ENCODE measurements at places on chromosomes 11 and 22.
A peak's percentile ranks its signal among the peaks of the same experiment; 100 is the strongest.

GRCh38 chr11:111236383-111236782, 9.1 kb upstream of the POU2AF2 start:
- no peak for DNase-seq

DNA sequence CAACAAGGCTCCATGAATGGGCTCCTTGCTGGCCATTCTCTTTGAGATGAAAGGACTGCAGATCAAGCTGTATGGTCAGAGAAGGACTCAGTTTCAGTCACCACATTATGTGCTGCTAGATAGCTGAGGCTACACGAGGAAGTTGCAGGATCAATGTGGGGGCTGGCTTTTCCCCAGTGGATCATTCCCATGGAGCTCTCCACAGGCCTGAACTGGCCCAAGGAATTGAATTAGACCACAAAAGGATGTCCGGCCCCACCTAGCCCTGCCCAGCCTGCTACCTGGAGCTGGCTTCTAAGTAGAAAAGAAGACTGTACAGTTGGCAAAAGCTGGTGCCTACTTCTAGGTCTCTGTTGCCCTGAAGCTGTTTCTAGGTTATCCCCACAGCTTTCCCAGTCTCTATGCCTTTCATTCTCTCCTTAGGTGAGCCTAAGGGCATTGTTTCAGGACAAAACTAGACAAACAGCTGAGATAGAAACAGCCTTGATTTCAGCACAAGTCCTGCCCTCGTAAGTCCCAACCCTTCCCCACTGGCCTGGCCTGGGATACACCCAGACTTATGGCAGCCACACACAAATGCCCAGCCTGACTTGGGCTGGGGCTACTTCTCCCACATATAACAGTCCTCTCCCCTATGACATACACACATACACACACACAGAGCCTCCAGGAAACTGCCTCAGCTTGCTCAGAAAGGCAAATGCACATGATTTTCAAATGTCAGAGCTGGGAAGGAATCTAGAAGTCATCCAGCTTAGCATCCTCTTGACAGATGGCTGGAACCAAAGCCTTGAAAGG, 129.1 kb upstream of the NCAM1 start:
- DNase-seq, result no peak

DNA sequence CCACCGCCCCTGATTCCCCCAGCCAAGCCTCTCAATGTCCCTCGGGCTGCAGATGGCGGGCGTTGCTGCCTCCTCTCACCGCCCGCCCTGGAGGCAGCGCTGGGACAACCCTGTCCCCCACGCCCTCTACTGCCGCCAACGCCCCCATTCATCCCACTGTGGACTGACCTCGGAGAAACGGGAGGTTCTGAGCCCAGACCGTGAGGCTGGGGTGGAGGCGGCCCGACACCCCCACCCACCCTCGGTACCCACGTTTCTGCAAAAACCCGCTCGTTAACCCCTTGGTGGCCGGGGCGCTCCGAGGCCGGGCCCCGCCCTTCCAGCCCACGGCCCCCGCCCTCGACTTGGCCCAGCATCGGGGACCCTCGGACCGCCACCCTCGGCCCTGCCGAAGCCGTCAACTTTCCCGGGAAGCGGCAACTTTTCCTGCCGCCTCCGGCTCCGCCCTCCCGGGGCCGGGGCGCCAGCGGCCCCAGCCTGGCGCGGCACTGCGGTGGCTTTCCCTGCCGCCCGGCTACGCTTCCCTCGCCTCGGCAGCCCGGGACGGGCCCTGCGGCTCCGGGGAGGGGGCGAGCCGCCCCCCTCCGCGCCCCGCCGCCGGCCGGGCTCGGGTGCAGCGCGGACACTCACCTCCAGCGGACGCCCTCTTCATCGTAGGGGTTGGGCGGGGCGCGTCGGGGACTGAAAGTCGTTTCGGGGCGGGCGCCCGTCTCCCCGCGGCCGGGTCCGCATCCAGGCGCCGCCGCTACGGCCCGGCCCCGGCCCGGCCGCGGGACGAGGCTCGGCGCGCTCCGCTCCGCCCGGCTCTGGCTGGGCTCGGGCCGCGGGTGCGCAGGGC, 458 bp downstream of the RTN4R start:
- DNase-seq, result peak; percentile 10

- no peak for DNase-seq
Observed at GRCh38 chr11:65610404-65610803, 3.6 kb downstream of the MAP3K11 start.

- DNase-seq, result no peak
Observed at GRCh38 chr11:20493340-20493739, 105.8 kb downstream of the PRMT3 start.

- DNase-seq, result no peak
Observed at GRCh38 chr22:49786976-49787706, 40.5 kb downstream of the BRD1 start.

- no peak for DNase-seq
Observed at GRCh38 chr11:14544611-14545010, 24.4 kb upstream of the PSMA1 start.

GRCh38 chr11:15670520-15671070, 555.9 kb downstream of the INSC start:
- no peak for DNase-seq

DNA sequence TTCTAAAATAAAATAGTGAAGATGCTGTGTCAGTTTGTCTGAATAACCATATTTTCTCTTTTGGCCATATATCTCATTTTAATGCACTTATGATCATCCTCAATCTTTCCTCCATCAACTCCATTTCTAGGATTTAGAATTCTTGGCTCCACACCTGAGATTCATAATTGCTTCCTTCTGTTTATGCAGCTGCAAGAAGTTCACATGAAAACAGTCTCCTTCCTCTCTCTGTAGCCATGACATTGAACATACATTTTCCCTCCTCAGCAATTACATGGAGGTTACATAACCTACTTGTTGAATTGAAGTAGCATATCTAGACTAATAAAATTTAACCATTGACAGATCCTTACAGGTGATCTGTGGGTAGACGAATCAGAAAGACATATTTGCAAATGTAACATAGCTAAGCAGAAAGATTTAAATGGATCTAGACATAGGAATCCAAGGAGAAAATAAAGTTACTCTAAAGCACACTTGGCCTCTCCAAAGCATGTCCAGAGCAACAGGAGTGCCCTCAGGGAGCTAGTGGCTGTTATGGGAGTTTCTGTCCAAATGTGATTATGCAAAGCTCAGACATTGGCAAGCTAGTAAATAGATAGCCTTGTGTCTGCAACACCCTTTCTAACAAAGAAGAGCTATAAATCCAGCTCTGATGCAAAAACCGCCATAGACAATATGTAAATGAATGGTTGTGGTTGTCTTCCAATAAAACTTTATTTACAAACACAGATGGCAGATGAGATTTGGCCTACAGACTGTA, 119.9 kb upstream of the MPPED2 start:
- no peak for DNase-seq

- peak; percentile 21 for DNase-seq
Observed at GRCh38 chr11:126403022-126403581, 47.6 kb downstream of the ST3GAL4 start.

DNA sequence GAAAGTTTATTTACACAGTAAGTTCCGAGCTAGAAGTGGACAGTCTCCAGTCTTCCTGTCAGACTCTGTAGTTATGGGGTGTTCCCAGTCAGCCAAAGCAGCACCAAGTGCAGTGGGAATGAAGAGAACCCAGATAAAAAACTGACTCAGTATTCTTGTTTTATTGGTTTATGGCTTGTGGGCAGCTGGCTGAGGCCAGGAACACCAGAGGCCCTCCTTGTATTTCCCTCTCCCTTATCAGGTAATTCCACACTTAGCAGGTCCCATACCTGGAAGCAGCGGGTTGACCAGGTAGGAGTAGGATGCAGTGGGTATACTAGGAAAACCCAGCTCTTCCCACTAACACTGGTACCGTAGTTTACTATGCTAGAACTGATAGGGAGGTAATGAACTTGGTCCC, 3.5 kb upstream of the BACE1-AS start:
- DNase-seq, result no peak

Data from ELR (cell line).